HT-29 (cell line): ENCODE measurements at places on chromosomes 4 and X.

GRCh38 chr4:164648849-164649212 is 105.1 kb upstream of the SMIM31 start:
- DNase-seq: no peak

DNA sequence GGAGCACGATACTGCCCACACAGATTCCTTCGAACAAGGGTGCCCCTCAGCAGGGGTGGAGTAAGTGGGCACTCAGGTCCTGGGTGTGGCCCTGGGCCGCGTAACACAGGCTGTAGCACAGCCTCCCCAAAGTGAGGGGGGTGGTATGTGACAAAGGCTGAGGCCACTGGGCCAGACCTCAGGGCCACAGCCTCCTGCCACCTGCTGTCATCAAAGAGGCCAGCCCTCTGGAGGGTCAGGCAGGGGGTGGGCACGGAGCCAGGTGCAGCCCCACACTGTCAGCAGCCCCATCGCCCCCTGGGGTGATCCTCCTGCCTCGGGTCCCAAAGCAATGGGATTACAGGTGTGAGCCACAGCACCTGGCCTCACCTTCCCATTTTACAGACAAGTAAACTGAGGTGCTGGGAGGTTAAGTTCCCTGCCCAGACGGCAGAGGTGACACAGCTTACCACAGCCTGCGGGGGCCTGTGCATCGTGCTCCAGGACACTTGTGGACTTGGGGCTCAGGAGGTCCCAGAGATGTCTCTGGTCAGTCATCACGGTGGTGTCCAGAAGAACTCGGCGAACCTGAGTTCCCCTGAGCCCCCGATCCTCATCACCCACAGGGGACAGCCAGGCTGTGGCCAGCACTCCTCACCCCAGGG is 27.5 kb upstream of the MXD4 start:
- no peak for DNase-seq

- DNase-seq: no peak
Observed at GRCh38 chr4:77147079-77147782, 9.8 kb upstream of the CCNG2 start.

GRCh38 chr4:39641451-39641850 is 2.8 kb upstream of the SMIM14 start:
- DNase-seq: no peak

GRCh38 chrX:71872542-71873458 is 37.8 kb upstream of the NHSL2 start:
- no peak for DNase-seq

GRCh38 chr4:128386761-128387599 is 99.4 kb upstream of the PGRMC2 start:
- DNase-seq: peak; percentile 83

DNA sequence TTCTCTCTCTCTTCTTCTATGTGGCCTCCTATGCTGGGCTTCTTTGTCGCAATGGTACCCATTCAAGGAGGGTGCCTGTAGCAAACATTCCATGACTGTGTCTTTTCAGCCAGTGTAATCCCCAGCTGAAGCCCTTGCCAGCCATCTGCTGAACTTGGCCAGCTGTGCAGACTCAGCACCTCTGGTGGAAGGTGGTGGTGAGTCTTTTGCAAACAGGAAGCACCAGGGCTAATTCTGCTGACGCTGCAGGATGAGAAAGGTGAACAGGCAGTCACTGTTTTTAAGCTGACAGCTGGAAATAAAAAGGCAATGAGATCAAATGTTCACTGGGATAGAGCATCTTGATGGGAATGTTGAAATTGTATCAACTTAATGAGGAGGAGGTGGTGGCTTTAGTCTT is 298.7 kb upstream of the CLNK start:
- DNase-seq: peak; percentile 13

GRCh38 chrX:101416691-101417090 is 8.7 kb downstream of the HNRNPH2 start:
- DNase-seq: no peak

DNA sequence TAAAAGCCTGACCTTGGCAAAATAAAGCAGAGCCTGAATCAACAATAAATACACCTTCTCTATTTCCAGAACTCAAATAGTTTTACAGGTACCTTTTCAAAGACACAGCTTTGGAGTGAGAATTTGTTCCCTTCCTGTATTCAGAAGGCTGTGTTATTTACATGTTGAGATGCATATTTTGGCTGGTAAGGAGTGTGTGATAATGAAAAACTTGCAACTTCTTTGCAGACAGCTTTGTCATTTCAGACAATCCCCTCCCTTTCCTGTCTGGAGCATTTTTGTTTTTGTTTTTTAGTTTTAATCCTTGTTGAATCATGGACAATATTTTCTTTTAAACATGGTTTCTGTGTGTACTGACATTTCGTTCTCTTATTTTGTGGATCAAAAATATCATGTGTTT is 493.8 kb downstream of the FAT4 start:
- DNase-seq: no peak

DNA sequence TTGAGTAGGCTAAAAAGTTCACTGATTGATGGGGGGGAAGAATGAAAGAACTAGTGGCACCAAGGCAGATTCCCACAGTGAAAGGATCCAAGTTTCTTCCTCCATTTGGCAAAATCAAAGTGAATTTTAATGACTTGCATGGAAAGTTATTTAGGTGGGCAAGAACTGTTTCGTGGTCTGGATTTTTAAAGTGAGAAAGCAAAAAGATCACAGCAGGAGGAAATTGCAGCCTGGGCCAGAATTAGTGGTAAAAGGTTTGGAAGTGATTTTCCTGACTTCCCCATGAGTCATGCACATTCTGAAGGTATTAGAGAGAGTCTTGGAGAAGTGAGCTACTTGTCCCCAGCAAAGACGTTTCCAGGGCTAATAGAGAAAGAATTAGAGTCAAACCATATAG is 207.8 kb downstream of the ANTXR2 start:
- DNase-seq: no peak

- peak; percentile 88 for DNase-seq
Observed at GRCh38 chr4:73603271-73603710, 16.9 kb downstream of the RASSF6 start.

DNA sequence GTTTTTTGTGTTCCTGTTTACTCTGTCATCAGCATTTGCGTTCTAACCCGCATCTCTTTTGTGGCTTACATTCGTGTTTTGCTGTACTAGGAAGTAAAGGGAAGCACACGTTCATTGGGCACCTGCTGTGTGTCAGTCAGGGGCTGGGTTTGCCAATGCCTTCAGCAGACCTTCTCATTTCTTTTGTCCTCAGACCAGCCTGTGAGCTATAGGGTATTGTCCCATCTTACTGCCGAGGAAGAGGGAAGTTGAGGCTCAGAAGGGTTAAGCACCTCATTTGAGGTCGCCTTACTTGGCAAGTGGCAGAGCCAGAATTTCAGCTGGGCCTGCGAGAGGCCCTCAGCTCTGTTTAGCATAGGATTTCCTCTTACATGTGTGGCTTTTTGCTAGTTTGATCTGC is 8.7 kb downstream of the TBC1D14 start:
- no peak for DNase-seq

GRCh38 chr4:182923366-182923765 is 6.2 kb upstream of the DCTD start:
- DNase-seq: no peak

DNA sequence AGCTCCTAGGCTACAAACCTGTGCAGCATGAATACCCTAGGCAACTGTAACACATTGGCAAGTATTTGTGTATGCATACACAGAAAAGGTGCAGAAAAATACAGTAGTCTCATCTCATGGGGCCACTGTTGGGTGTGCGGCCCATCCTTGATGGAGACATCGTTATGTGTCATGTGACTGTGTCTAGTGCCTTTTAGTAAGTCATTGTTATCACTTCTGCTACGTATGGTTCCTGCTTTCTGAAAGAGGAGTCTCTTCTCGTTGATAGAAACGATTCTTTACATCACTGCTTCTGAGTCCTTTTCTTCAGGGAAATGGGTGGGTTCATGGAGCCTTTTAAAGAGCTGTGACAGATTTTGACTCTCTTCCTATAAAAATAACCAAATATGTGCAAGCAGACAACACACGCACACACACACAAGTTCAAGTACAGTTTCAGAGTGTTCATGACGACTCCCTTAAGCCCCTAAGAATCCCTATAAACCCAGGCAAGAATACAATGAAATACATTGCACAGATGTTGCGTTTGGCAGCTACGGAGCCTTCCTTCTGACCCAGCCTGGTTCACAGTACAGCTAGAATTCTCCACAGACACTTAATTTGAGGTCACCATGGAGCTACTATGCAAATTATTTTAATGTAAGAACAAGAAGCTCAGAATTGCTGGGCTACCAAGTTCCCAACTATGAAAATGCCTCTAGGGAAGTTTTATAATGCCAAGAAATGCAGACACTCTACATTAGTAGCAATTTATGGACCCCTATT is 10.2 kb upstream of the STK32B start:
- DNase-seq: no peak

- no peak for DNase-seq
Observed at GRCh38 chr4:182189103-182189878, 53.9 kb upstream of the TENM3 start.

DNA sequence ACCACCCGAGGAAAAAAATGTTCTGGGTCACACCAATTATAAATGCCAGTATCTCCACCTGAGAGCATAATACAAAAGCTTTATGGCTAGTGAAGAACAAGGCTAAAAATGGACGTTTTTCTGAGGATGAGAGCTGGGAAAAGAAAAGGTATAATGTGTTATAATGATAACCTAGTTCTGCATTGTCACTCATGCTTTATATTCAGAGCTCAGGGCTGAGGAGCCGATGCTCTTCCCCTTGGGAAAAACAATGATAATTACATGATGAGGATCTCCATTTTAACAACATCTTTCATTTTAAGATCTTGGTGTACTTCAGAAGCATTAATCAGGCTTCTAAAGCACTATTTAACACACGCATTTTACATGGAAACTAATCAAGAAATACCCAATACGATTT is 333.7 kb downstream of the UNC5C start:
- DNase-seq: no peak

GRCh38 chr4:174387721-174388120 is 104.0 kb downstream of the CEP44 start:
- DNase-seq: no peak

GRCh38 chrX:94576367-94577004 is 902.5 kb downstream of the FAM133A start:
- DNase-seq: peak; percentile 26

DNA sequence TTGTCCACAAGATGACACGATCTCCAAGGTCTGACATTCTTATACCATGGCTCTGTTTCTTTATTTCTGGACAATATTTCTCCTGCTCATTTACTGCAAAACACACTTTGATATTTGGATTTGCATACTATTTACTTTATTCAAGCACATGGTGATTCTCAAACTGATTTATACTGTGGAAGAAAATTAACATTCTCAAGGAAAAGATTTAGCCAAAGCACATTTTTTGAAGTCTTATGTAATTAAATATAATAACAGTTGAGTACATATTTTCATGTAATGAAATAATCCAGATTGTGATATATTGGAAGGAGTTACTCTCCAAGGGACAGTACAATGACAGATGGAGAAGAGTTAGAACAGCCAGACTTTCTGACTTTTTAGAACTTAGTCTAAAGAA is 155.8 kb upstream of the CT83 start:
- DNase-seq: no peak

DNA sequence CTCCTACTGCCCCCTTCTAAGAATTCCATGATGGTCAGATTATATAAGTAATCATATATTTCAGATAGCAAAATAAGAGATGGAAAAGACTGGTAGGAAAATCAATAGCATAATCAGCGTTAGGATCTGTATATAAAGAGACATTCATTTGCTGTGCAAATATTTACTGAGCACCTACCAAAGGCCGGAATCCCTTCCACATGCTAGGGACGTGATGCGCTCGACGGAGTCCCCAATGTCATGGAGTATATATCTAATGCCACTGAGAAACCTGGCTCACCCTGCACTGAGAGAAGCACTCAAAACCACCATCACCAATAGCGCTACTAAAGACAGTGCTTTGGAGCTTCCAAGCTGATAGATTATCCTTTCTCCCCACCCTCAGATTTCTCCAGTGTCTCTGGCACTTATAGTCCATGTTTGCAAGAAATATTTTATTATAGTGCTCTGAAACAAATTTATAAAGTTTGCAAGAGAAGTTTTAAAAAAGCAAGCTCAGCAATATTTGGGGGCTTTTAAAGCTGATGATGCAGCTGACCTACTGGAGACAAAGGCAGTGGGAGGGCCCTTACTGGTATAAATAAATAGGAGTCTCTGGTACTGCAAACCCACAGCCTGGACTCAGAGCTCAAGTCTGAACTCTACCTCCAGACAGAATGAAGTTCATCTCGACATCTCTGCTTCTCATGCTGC is at the start of gene CXCL13:
CXCL13 (plus strand) TSS at position 611 of the 693 bp plus-strand sequence; CDS start at position 657, 46 bp downstream.
- no peak for DNase-seq

DNA sequence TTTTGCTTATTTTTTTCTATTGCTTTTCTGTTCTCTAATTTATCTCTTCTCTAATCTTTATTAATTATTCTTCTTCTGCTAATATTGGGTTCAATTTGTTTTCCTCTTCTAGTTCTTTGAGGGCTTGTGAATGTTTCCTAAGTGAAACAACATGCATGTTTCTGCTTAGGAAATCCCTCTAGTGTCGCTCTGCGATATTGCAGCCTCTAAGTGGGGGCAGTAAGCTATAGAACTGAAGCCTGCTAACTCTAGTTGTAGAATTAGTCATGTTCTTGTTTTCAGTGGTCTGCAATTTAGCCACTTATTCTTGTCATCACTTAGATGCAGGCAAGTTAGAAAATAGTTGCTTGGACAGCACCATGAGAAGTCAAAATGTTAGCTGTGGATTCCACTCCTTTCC is 222.6 kb downstream of the SPIN4 start:
- peak; percentile 69 for DNase-seq

- DNase-seq: no peak
Observed at GRCh38 chr4:24322995-24323394, 261.4 kb downstream of the DHX15 start.

DNA sequence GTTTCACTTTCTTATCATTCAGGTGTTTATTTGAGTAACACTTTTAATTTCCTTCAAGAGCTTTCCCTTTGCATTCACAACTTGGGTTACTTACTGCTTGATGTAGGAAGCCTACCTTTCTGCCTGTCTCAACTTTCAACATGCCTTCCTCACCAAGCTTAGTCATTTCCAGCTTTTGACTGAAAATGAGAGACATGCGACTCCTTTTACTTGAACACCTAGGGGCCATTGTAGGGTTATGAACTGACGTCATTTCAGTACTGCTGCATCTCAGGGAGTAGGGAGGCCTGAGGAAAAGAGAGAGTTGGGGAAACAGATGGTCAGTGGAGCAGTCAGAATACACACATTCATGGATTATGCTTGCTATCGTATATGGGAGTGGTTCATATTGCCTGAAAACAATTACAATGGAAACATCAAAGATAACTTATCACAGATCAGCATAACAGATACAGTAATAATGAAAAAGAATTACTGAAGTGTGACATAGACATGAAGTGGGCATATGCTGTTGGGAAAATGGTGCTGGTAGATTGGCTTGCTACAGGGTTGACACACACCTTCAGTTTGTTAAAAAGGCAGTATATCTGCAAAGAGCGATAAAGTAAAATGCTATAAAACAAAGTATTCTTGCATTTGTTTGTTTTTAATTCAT is 25.7 kb downstream of the USP53 start:
- no peak for DNase-seq

GRCh38 chr4:138904793-138905192 is 110.8 kb upstream of the NOCT start:
- no peak for DNase-seq
